ENCODE measurements at places on chromosomes 11 and 22.

DNA sequence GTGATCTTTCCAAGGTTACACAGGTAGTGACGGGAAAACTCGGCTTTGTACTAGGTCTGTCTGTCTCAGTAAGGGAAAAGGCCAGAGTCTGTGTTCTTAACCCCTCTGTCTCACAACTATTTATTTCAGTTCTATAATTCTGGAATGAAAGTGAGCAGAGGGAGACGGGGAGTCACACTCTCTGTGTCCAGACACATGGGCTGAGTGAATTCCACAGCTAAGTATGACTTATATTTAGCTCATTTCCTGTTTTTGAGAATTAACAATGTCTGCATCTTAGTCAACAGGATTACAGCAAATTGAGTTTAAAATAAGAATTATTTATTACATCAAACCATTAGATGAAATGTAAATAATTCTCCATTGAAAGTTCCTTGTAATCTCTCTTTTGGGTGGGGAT is 62.5 kb upstream of the OR4B1 start:
- DNase-seq: no peak

GRCh38 chr22:31925056-31925455 is 19.3 kb upstream of the YWHAH start:
- no peak for DNase-seq

DNA sequence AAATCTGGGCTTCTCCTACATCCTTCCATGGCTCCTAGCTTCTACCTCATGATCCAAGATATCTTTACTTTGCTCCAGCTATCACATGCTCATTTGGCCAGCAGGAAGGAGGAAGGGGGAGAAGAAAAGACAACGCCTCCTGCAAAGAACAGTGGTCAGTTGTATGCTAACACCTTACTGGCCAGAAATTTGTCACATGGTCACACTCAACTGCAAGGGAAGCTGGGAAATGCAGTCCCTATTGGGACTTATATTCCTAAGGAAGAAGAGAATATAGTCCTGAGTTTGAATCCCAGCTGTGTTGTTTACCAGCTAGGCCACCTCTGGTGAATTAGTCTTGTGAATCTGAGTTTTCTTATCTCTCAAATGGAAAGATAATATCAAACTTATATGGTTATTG is 272.0 kb downstream of the BLID start:
- no peak for DNase-seq

GRCh38 chr22:47128622-47129215 is 366.3 kb downstream of the TBC1D22A start:
- DNase-seq: no peak

DNA sequence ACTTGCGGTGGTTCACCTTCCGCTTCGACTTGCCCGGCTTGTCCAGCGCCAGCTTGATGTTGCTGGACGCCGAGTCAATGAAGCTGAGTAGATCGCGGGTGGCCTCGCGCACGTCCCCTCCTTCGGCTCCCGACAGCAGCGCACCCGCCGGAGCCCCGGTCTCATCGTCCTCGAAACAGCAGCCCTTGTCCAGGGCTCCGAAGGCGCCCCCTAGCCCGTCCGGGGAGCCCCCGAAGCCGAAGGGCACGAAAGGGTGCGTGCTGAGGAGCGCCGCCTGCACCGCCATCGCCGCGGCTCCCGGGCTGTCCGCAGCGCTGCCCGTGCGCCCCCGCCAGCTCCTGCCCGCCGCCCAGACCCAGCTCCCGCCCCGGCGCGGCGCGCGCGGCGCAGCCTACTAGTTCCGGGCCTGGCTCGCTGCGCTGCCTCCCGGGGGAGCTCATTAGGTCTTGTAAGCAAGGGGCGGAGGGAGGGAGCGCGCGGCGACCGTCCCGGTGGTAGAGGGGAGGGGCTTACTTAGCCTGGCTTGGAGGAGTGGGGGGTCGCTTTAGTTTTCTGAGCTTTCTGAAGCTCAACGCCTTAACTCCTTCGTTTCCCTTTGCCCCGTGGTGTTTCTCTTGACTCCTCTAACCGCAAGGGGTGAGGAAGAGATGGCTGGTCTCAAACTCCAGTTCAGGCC is at the start of gene FAM181B:
FAM181B (minus strand) TSS at position 421 of the 676 bp plus-strand sequence; CDS start at position 286, 135 bp downstream.
- DNase-seq: no peak

DNA sequence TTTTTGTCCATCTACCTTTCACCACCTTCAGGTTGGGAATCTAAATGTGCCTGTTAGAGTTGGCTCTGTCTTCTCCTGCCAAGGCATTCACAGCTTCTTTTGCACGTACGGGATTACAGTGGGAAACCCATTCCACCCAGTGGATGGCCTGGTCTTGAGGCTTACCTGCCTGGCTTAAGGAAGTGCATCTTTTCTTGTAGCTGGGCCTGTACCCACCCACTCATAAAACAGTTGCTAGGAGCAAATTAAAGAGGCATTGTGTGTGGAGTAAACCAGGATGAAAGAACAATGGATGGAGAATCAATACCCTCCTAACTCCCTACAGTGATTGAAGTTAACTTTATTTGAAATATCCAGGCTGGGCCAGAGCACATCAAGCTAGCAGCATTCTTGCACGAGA is 71.6 kb downstream of the TEAD1 start:
- no peak for DNase-seq

DNA sequence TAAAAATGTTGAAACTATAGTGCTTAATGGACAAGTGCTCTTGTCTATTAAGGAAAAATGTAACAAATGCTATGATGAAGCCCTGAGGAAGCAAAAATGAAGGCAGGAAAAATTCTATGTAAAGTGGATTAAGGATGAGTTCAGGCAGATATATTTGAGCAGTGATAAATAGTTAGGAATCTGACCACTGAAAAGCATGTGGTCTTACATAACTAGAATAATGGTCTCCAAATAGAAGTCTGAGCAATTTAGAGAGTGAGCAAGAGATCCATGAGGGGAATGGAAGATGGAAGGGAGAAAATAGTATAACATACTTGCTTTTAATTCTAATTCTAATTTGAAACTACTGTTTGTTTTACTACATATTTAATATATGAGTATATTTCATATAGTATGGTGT is 510.6 kb upstream of the ARHGAP42 start:
- no peak for DNase-seq

GRCh38 chr22:48886604-48887393 is 940.9 kb downstream of the BRD1 start:
- no peak for DNase-seq

DNA sequence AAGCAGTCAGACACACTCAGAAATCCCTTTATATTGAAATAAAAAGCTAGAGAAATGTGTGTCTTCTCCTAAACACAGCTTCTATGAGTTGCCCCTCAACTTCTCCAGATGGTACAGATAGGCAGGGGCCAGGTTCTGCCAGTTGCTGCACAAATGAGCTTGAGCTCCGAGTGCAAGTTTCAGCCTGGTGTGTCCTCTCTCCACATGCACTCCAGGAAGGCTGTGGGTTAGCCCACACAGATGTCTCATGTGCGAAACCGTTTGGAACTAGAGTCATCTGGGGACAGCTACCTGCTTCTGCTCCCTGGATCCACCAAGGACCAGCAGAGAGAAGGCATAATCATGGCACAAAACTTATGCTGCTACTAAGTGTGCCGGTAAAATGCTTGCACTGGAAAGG is 812.6 kb downstream of the OPCML start:
- no peak for DNase-seq

- no peak for DNase-seq
These were observed 11.7 kb upstream of the TMEM191C start for GRCh38 chr22:21455334-21456089.

- no peak for DNase-seq
These were observed 21.3 kb downstream of the PIWIL4 start for GRCh38 chr11:94588366-94588942.

DNA sequence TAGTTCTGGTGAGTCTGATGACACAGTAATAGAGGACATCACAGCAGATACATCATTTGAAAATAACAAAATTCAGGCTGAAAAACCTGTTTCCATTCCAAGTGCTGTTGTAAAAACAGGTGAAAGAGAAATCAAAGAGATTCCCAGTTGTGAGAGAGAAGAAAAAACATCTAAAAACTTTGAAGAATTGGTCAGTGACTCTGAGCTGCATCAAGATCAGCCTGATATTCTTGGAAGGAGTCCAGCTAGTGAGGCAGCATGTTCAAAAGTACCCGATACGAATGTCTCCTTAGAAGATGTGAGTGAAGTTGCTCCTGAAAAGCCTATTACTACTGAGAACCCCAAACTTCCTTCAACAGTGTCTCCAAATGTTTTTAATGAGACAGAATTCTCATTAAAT is 38.7 kb downstream of the RTN3 start:
- DNase-seq: peak; percentile 15

All from brain pericyte (primary cell).